ENCODE measurements at places on chromosomes 16 and 17. TPM values are rescaled to one million over a fixed set of nuclear protein-coding genes. Genes with fewer than 3 reads are reported as not detected.
A peak's percentile ranks its signal among the peaks of the same experiment; 100 is the strongest.

- DNase-seq: peak; percentile 72
Observed at GRCh38 chr17:4365628-4366326, 698 bp downstream of the UBE2G1 start.

DNA sequence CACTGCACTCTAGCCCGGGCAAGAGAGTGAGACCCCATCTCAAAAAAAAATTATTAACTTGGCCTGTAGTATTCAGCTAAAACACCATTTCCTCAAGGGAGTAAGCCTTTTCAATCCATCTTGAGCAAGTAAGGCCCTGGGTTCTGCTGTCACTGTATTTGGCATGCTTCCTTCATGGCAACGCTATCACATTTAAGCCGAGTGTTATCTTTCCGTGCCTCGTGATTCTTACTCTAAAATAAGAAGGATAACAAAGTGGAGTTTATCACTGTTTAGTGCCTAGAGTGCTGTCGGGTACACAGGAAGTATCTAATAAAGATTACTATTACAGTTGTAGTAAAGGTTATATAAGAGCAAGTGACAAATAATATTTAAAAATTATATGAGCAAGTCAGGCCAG lies 8.8 kb downstream of the VPS53 start:
- DNase-seq: no peak

DNA sequence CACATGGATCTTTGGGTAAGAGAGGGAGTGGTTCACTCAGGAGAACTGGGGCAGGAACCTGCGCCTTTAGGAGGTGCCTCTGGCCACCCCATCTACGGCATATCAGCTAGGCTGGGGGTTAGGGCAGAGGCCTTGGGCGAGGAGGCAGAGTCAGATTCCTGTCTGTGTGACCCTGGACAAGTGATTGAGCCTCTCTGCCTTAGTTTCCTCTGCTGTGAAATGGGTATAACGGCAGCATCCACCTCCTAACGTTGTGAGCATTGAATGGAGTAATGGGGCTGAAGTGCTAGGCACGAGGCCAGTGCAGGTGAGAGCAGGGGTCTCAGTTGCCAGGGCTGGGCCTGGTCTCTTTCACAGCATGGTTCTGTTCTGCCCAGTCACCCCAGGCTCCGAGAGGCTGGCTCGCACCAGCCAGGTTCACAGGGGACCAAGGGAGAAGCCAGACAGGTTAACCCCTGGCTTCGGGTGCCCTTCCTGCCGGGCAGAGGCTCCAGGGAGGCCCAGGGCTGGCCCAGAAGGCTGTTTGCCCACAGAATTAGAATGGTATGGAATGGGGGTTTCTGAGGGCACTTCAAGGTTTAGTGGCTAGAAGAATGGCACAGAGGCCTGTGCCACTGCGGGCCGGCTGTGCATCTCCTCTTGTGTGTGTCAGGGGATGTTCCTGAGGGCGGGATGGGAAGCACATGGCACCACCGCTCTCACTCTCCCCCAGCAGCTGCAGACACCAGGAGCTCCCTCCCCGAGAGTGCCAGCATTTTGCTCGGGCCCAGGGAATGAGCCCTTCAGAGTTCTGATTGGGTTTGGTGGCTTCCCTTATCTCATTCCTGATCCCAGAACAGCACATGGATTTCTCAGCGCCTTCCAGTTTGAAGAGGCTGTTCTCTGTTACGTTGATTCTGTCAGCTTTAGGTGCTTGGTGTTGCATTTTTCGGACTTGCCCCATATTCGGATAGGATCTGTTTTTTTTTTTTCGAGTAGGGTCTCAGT lies 23.8 kb downstream of the UNC13D start:
- no peak for DNase-seq

DNA sequence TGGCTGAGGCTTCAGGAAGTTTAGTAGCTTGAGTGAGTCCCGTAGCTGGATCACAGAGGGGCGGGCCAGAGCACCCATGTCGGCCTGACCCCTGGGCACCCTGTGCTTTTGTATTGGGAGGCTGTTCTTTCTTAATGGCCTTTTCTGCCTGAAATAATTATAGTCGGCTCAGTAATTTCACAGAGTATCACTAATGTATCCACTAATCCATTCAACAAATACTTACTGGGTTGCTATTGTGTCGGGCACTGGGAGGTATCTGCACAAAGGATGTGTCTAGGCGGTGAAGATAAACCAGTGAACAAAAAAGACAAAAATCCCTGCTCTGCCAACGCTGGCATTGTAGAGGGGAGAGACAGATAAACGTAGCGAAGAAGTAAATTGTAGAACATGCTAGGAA lies 318.6 kb downstream of the FOXL1 start:
- DNase-seq: no peak

DNA sequence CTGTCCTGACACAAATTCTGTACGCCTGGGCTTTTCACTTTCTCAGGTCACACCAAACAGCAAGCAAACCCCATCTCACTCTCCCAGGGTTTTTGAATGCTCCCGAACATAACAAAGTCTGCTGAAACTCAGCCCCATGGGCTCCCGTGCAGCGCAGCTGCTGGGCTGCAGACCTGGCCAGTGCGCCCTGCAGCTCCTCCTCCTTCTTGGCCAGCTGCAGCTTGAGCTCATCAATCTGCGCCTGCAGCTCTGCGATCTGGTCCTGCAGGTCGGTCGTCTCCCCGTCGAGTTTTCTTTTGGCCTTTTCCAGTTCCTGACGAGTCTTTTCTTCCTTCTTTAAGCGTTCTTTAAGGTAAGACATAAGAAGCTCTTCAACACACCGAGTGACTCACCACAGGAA lies 70.5 kb downstream of the NDEL1 start:
- no peak for DNase-seq

DNA sequence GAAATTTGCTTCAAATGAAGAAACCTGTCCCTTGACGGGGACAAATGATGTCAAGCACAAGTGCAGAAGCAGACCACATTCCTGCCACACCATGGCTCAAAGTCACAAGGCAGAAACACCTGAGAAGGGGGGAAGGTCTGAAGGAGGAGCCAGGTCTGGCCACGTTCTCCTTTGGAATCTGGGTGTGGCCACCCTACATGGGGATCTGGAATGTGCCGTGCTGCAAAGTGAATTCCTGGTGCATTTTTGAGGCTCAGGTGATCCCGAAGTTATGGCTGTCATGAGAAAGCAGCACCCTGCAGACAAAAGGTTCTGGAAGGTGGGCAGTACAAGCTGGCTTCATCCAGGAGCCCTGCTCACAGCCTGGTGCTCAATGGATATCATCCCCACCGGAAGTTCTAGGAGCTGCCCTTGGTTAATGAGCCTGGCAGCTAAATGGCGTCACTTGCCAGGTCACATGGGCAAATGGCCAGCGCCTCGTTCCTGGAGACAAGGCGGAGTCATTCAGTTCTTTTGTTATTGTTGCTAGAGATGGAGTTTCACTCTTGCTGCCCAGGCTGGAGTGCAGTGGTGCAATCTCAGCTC lies 20.1 kb upstream of the ADCY9 start:
- peak; percentile 75 for DNase-seq

DNA sequence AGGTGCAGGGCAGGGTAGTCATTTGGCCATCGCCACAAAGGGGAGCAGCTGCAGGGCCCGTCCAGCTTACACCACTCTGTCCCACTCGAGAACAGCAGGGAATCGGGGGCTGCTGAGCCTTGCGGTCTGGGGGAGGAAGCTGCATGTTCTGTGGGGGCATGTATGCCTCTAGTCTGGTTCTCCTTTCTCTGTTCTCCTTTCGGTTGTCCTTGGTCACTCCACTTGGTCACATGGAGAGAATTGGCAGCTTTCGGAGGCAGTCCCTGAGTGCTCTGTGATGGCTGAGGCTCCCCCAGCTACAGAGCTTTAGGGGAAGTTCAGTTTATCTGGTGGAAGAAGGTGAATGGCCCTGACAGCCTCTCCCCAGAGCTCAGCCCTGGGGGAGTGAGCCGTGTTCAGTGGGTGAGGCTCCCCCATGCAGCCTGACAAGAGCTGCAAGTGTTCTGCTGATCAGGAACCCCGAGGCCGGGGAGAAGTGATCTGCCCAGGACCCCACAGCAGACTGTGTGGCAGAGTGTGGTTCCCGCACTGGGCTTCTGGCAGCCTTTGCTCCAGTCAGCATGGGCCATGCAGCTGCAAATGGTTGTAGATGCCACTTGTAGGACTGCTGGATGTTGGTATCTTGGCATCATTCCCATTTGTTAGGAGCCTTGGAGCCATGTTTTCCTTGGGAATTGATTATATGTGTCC lies 22.3 kb upstream of the SMPD3 start:
- peak; percentile 64 for DNase-seq

GFOD2 gene
- 29.2 TPM for total RNA-seq

HS3ST3A1 gene
- 0.65 TPM for total RNA-seq

DNA sequence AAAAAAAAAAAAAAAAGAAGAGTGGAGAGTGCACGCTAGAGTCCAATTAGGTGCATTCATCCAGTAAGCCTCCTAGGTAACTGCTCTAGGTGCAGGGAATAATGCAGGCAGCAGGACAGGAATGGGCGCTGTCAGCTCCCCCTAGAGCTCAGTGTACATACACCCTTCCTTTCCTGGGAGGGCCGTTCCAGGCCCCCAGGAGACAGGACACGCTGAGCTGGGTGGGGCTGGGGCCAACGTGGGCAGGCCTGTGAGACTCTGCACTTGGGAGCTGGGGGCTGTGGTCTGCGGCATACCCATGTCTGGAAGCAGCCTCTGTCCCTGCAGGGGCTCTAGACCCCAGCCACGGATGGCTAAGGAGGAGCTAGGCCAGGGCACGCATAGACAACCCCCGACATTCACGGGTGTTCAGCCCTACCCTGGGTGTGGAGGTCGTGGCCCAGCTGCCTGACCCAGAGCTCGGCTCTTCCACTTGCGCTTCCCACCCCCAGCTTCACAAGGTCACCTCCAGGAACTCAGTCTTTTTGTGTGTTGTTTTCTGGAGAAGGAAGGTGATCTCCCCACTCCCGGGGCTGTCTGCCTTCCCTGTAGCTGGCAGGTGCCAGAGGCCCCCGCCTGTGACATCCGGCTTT lies 1.0 kb upstream of the ANTKMT start:
- no peak for DNase-seq

ACSM5 gene
- total RNA-seq: 5.1 TPM

DNA sequence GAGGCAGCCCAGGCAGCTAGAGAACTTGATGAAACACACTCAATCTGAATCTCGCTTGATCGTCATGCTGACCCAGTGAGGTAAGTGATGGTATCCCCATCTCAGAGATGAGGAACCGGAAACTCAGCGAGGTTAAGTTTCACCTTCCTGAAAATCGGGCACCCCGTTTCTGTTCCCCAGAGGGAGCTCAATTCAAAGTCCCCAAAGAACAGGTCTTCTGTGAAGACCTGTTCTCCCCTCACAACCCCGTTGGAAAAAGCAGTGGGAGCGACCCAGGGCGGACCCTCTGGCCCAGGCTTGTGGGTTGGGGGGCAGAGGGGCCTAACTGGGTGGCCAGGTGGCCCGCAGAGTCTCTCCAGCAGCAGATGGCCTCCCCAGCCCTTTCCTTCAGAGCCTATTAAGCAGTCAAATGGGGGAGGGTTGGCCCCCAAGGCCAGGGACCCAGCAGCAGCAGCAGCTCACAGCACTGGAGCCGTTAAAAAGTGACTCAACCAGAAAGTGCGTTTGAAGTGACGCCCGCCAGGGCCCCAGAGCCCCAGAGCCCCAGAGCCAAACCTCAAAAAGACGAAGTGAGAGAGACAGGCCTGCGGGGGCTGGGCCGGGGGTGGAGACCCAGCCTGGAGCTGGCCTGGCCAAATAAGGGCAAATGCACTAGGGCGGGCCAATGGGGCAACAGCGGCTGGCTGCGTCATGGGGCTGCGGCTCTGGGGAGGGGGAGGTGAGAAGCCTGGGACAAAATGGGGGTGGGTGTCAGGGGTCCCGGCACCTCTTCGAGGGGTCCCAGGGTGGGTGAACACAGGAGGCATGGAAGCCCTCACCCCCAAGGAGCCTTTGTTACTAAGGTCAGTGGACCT lies 9.2 kb upstream of the TSPOAP1 start:
- peak; percentile 74 for DNase-seq

SNAI3 gene
- total RNA-seq: 0.82 TPM

DNA sequence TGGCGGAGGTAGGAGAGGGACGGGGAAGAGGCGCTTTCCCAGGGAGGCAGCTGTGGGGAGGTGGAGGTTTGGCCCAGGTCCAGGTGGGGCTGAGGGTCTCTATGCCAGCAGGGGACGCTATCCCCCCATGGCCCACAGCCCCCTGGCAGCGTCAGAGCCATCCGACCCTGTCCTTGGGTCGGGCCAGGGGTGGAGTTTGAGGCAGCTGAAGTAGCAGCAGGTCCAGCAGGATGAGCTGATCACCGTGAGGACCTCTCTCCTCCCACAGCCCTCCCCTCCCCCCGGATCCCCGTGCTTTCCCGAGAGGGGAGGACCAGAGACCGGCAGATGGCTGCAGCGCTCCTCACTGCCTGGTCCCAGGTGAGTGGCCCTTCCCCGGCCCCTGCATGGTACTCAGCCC lies 3.2 kb downstream of the ZNF205 start:
- no peak for DNase-seq

KRTAP1-1 gene
- not detected for total RNA-seq

DNA sequence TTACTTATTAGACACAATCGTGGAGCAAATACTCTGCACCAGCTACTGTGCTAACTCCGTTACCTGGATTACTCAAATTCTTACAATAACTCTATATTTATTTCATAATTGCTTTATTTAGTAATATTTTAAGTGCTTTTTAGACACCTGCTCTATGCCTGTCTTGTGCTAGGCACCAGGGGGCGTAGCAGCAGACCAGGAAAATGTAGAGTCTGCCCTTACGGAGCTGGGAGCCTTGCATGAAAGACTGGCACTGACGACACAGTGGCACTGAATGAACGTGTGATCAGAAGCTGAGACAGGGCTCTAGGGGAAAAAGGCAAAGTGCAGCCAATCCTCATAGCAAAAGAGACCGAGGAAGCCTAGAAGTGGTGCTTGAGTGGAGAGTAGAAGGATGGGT lies 486.5 kb downstream of the CDH13 start:
- DNase-seq: peak; percentile 26

DNA sequence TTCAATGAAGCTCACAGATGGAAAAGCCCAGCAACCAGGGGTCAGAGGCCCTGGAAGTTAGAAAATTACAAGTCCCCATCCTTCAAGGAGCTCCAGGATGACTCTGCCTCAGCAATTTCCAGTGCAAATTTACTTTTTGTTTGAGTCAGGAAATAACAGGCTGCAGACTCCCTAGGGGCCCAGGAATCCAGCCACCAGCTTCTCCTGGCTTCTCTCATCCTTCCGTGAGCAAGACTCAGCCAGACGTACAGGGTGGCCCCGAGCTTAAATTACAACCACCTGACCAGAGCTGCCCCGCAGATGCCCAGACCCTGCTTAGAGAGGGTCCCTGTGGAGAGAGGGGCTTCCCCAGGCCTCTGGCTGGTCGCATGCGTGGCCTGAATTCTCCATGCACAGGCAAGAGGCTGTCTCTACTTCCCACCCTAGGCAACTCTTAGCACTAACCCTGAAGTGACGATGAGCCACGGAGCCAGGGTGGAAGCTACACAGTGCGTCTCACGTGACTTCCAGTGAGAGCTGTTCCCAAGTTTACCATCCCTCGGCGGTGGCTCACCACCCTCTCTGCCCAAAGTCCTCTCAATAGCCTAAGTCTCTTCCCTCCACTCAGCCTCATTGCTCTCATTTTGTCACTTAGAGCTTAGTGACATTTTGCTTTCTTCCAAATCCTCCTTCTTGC lies 27.1 kb downstream of the GPR142 start:
- DNase-seq: no peak

All from mucosa of descending colon (tissue), 3 donors.